AG04449 (cell line): ENCODE measurements at places on chromosomes 12 and 14.

- no peak for DNase-seq
These were observed 132.7 kb upstream of the EEA1 start for GRCh38 chr12:93061473-93062419.

DNA sequence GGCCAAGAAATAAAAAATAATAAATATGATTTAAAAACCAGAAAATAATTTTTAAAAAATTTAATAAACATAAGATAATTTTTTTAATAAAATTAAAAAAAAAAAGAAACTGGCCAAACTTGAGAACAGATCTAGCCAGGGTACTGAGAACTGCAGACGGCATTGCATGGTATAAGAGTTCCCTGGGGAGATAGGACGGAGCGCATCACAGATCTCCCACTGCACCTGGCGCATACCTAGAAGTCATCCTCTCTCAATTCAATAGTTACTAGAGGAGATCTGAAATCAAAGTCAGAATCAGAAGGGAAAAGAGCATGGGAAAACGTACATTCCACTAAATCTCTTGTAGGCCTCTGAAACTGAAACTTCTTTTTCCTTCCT is 58.9 kb upstream of the BCL2L14 start:
- DNase-seq = no peak

DNA sequence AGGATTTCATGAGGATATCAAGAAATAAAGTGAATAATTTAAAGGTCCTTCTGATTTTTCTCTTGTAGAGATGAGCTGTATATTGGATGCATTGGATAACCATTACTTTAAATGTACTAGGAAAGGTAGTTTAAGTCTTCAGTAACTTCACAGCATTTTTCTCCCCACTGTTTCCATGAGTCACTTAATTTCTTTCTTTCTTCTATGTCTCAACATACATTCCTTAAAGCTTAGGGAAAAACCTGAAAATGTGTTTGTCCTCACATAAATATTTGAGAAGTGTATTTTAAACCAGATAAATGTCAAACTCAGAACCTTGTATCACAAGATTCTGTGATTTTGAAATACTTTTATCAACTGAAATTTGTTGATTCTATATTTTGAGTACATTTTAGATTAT is 1970.2 kb upstream of the FLRT2 start:
- no peak for DNase-seq

DNA sequence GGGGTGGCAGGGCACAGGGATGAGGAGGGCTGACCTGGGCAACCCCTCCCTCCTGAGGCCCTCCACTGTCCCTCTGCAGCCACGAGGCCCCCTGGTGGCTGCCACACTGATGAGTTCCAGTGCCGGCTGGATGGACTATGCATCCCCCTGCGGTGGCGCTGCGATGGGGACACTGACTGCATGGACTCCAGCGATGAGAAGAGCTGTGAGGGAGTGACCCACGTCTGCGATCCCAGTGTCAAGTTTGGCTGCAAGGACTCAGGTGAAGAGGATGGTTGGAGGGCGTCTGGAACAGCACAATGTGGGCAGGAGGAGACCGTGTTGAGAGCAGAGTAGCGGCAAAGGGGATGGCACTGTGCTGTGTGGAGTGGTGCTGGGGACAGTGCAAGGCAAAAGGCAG is 25.7 kb upstream of the LRP1-AS start:
- DNase-seq = no peak

- peak; percentile 36 for DNase-seq
These were observed 74.2 kb upstream of the NAP1L1 start for GRCh38 chr12:76158518-76159321.

DNA sequence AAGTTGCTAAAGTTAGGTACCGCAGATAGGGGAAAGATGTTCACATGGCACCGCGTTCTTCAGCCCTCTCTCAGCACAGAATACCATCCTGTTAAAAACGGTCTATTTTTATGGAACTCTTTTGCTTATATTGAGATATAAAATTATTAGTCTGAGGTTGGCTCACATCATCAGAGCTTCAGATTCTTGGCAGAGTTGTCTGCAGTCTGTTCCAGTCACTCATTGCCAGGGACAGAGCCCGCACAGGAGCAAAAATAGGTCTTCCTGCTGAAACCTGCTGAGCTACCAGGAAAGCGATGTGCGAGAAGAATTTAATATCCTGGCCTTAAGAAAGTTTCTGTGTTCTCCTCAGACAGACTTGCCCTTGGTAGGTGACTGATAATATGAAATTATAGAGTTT is 249.8 kb downstream of the VRK1 start:
- no peak for DNase-seq

DNA sequence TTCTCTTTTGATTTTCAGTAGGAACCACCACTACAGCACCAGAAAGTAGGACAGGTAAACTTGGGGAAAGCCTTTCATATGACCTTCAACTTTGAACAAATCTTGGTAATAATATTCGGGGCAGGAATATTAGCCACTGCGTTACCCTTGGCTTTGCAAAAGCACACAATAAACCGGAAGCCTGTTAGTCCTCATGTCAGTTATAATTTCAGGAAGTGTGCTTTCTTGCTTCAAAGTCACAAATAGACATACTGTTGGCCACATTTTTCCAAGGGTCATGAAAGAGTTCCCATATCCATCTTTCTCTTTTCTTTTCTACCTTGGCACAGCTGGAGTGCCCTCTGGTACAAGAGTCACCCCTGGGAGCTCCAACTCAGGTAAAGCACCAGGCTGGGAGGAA is 167.2 kb upstream of the CNTN1 start:
- no peak for DNase-seq

- DNase-seq = no peak
These were observed 18.7 kb downstream of the RASAL1 start for GRCh38 chr12:113116875-113117274.

- peak; percentile 98 for DNase-seq
These were observed 43.5 kb downstream of the DNAI7 start for GRCh38 chr12:25151476-25151875.

DNA sequence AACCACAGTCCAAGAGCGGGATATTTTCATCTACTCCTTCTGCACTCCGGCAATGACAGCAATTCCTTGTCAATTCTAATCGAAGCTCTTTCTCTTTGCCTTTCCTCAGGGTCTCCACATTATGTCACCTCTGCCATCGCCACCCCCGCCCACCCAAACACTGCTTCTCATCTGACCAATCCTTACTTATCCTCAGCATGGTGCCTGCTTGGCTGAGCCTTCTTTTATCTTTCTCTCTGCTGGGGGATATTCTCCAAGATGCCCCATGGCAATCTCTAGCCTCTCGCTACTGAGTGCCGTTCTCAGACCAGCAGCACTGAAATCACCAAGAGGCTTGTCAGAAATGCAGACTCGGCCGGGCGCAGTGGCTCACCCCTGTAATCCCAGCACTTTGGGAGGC is 100.6 kb downstream of the PTPRB start:
- DNase-seq = no peak

- no peak for DNase-seq
These were observed 4.8 kb downstream of the RNF34 start for GRCh38 chr12:121404734-121405133.

DNA sequence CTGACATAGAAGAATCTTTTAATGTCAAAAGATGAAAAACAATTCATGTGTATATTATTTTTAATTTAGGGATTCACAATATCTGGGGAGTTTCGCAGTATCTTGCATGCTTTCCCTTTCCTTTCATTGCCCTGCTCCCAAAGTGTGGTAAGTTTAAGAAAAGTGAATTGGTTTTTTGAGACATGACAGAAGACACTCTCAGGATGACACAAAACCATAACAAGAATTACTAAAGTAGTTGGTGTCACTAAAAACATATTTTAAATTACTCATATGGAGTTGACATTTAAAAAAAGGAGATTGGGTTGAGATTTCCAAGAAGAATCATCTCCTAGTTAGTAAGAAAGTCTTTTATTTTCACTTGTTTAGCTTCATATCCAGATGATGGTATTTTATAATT is 5.1 kb upstream of the PCNX1 start:
- DNase-seq = no peak

- no peak for DNase-seq
These were observed 10.3 kb downstream of the KRT85 start for GRCh38 chr12:52356762-52357580.

DNA sequence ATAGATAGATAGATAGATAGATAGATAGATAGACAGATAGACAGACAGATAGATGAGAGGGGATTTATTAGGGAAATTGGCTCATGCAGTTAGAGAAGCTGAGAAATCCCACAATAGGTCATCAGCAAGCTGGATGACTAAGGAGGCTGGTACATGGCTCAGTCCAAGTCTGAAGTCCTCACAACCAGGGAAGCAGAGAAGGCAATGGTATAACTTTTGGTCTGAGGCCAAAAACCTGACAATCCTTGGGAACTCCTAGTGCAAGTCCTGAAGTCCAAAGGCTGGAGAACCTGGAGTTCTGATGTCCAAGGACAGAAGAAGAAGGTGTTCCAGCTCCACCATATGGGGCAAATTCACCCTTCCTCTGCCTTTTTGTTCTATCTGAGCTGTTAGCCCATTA is 517.6 kb upstream of the ATP2B1 start:
- no peak for DNase-seq

GRCh38 chr12:2248087-2248900 is 195.5 kb downstream of the CACNA1C start:
- peak; percentile 59 for DNase-seq

DNA sequence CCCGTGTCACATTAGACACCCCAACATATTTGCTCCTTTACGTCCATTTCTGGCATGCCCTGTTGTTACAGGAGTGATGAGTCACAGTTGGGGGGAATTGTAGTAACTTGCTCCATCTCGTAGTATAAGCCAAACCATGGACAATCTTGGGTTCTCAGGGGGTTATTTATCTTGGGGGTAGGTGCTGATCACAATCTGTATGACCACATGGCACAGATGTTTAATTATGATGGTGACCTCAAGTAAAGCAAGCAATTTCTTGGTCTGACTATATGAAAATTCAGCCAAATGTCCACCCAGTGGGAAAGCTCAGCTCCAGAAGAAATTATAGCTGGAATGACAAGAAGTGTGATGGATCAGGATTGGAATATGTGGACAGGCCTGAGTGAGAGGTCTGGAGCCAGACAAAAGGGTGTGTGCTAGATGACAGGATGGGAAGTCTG is 32.1 kb upstream of the STON2 start:
- DNase-seq = no peak

- no peak for DNase-seq
These were observed 63.9 kb downstream of the BEGAIN start for GRCh38 chr14:100523131-100523842.

DNA sequence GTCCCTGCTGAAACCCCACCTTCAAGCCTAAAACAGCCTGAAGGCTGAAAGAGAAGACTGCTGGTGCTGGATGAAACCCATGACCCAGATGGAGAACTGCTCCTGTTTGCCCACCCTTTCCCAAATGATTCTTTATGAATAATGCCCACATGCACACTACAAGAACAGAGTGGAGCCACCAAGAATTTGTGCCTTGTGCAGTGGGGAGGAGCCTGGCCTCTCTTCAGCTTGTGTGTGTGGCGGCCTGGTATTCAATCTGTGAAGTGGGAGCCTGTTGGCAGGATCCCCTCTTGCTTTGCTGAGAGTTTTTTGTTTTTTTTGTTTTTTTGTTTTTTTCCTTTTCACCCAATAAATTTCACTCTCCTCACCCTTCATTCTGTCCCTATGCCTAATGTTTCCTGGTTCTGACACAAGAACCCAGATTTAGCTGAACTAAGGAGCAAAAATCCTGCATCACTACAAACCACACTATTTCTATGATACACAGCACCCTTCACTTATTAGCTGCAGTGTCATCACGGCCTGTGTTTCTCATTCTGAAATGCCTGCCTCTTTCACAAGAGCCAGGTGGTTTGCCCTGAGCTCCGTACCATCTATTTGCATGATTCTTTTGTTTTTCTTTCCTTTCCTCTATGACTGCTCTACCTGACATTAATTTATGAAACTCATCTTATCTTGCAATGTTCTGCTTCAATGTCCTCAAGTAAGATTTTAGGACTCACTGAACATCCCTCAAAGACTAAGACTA is 585.5 kb upstream of the ATXN7L3B start:
- DNase-seq = no peak

- no peak for DNase-seq
These were observed 29.2 kb upstream of the DCN start for GRCh38 chr12:91211866-91212265.

DNA sequence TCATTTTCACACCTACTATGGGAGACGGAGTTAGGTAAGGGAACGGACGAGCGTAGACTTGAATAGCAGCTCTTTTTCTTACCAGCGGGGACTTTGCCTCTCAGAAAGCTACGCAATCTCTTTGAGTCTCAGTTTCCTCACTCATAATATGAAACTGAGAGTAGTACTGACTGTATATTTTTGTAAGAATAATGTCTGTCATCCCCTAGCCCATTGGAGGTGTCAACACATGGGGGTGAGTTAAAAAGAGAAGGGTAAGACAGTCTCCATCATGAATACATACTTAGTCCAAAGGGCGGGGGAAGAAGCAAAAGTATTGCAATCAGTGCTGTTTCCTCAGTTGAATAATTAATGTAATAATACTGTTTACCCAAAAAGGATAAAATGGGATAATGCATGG is 592.2 kb downstream of the NRXN3 start:
- DNase-seq = no peak

DNA sequence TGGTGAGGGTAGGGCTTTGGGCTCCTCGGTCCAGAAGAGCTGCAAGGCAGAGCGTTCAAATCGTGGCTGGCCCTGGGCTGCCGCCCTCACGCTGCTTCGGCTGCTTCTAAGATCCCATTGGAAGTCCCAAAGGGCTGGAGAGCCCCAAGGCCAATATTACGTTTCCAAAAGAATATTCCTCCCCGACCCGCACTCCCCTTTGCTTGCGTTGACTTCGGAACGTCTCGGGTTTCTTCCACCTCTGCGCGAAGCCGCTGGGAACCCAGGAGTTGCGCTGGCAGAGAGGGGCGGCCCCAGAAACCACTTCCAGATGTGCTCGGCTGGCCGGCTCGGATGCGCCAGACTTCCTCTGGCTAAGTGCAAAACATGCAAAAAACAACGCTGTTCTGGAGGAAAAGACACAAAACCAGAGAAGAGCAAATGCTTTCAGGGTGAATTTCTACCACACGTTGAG is at the start of gene GLT8D2:
TSS of gene GLT8D2 (minus strand) at position 285 of the 454 bp plus-strand sequence. CDS start 30,539 bp downstream, outside the sequence.
- DNase-seq = no peak

GRCh38 chr12:57905812-57906475 is 35.4 kb upstream of the ATP23 start:
- DNase-seq = no peak

GRCh38 chr14:68979021-68979721 is at the start of gene ACTN1:
Gene ACTN1, minus strand, starts transcription at chr14:68979302. Its CDS starts 246 bp downstream, at chr14:68979056.
- DNase-seq = peak; percentile 92

DNA sequence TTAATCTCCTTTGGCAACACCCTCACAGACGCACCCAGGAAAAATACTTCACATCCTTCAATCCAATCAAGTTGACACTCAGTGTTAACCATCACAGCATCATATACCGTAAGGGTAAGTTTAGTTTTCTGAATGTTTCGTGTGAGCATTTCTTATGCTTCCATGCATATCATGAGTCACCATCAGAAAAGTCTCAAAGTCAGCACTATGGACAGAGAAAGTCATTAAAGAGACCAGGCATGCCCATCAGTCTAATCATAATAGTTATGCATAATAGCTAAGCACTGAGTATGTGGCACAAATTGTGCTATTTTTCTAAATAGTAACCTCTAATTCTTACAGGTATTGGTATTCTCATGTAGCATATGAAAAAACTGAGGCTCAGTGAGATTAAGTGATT is 158.8 kb upstream of the PRMT8 start:
- no peak for DNase-seq

GRCh38 chr14:89368490-89369477 is 48.2 kb downstream of the FOXN3 start:
- DNase-seq = no peak

GRCh38 chr14:90382491-90383125 is 14.2 kb upstream of the CALM1 start:
- DNase-seq = no peak

GRCh38 chr12:15608941-15609340 is 180.2 kb downstream of the EPS8 start:
- DNase-seq = no peak
